ENCODE measurements at places on chromosomes 2 and 18.

- DNase-seq = no peak
Measured at GRCh38 chr2:29983308-29983707, 61.9 kb upstream of the ALK start.

DNA sequence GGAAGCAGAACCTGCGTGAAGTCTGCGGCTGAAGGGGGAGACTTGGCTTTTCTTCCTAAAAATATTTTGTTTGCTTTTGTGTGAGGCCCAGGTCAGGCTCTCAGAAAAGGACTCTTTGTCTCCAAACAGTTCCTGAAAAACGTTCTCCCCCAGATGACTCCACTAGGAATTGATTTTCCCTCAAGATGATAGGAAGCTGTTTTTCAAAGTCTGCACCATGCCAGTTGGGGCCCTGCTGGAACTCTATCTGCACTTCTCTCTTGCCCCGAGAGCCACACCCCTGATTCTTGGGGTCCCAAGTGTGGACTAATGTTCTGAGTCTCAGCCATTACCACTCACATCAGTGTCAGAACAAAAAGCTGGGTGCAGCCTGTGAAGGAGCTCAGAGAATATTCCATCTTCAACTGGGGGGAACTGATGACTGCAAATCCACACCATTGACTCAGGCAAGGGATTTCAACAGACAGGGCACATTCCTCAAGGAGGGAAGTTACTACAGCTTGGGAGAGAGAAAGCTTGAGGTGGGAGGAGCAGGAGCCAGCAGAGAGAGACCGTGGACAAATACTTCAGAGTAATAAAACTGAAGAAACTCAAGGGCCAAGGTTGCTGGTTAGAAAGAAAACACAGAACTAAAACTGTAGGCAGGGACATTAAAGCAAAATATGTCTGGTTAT is 768.3 kb downstream of the RNF144A start:
- DNase-seq = peak; percentile 59

- no peak for DNase-seq
Measured at GRCh38 chr2:64587561-64587960, 63.4 kb downstream of the AFTPH start.

DNA sequence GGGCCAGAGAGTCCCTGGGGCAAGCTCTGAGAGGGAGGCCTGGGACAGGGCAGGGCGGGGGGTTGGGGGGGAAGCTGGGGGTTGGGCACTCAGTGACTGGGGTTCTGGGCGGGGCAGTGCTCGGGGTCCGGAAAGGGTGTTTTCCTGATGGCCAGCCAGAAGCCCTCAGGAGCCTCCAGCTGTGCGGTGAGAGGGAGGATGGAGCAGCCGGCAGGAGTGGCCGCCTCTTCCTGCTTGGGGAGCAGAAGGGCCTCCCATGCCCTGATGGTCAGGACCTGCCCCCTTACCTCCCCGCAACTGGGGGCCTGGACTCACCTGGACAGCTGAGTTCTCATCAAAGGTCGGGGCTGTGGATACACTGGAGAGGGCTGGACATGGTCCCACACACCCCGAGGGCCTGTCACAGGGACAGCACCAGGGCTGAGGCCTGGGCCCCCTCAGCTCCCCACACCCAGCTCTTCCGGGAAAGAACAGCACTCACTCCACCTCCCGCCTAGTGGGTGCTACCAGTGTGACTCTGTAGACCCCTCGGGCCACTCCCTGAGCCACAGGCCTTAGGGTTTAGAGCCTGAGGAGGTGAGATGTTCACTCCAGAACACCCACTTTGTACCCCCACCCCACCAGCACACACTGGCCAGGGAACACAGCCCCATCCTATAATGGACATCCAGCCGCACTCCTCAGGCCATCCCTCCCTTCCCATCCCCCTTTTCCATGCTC is 6.7 kb downstream of the SFTPB start:
- DNase-seq = peak; percentile 51

DNA sequence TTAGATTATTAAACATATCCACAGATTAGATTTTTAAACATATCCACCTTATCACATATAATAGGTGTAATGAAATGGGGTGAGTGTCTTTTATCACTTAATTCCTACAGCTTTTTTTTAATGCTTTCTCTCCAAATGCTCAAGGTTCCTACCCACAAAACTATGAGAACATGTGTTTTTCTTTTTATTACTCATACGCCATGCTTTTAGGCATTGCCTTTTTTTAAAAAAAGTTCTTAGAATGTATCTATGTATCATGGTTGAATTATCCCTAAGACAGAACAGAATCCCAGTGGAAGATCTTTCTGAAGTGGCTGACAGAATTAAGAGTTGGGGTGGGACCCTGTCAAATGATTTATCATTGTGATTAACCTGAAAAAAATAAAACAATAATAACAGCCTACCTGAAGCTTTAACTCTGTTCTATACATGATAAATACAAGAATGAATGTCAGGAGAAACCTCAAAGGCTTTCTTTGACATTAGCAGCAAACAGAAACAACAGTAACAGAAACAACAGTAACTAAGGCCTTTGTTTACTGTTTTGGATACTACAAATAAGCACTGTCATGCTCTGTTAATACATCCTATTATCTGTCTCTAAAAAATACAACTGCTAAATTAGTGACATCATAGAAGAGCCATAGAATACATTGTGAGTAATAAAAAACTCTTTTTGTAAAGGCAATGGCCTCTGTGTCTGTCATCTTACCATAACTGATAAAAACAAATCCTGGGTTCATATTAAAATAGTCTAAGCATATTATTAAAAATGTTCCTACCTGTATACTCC is 4.1 kb upstream of the ZNF397 start:
- no peak for DNase-seq

GRCh38 chr2:163703386-163703785 is 32.4 kb downstream of the FIGN start:
- DNase-seq = no peak

DNA sequence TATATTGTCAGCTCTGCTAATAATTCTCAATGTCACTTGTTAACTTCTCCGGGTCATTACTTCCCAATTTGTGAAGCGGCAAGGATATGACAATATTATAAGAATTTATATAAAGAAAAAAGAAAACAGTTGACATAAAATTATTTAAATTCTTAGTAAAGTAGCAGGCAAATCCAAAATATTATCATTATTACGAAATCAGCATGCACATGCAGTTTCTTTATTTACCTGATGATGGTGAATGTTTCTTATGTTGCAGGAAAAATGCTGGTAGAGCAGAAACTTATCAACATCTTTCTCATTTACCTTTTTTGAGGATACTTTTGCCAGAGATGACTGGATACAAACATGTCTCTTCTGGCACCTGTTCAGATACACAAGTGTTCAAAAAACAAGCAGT is 38.1 kb downstream of the SRBD1 start:
- DNase-seq = no peak

DNA sequence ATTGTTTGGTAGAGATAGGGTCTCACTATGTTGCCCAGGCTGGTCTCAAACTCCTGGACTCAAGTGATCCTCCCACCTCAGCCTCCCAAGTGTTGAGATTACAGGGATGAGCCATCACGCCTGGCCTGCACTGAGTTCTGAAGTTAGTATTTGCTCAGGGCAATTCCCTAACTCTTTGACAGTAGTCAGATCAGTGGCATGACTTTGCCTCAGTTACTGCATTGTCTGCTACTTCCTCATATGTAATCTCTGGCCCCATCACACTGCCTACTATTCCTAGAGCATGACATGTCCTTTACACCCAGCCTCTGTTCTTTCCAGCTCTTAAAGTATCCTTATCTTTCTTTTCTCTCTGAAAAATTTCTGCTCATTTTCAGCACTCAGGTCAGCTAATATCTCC is 193.5 kb downstream of the LDLRAD4 start:
- peak; percentile 13 for DNase-seq

- DNase-seq = no peak
Measured at GRCh38 chr2:122368576-122369243, 613.3 kb downstream of the TSN start.

GRCh38 chr2:39516347-39517101 is 79.4 kb upstream of the MAP4K3 start:
- no peak for DNase-seq

DNA sequence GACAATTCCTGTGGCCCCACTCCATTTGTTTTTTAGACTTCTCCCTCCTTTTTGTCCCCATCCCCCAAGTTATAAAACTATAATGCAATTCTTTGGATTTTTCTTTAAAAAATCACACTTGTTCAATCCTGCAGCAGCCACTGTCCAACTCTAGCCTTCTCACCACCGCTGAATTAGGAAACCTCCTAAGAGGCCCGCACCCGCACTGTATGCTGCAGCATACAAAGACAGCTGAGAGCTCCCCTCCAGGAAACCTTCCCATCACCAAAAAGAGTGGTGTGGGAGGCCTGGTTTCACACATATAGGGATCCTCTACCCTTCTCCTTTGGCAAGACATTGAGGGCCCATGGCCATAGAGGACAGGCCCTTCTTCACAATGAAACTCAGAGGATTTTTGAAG is 2.9 kb downstream of the PCGF1 start:
- peak; percentile 87 for DNase-seq

DNA sequence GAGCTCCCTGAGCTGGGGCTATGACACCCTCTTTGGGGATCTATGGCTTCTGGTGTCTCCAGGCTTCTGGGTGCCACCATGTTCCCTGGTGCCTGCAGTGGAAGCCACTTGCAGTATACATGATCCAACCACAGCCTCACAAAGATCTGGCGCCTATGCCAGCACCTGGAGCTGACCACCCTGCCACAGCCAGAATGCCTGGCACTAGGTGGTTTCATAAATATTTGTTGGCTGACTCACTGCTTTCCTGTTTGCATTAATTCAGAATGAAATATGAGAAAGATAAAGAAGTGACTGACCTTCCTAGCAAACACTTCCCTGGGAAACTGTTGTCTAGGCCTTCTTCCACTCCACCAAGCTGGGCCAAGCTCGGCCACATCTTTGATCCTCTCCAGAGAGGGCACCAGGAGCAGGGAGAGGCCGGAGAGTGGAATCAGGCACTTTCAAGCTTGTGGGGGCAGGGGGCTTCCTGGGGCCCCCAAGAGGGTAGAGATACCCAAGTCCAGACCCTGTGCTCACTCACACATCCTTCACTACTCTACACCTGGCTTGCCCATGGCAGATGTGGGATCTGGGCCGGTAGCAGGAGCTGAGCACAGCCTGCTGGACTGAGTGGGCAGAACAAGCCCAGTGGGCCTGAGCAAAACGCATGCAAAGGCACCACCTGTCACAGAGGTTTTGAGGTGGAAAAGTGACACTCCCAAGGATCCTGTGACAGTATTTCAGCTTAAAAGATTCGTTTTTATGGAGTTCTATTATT is 565.7 kb downstream of the SLC4A3 start:
- DNase-seq = no peak

DNA sequence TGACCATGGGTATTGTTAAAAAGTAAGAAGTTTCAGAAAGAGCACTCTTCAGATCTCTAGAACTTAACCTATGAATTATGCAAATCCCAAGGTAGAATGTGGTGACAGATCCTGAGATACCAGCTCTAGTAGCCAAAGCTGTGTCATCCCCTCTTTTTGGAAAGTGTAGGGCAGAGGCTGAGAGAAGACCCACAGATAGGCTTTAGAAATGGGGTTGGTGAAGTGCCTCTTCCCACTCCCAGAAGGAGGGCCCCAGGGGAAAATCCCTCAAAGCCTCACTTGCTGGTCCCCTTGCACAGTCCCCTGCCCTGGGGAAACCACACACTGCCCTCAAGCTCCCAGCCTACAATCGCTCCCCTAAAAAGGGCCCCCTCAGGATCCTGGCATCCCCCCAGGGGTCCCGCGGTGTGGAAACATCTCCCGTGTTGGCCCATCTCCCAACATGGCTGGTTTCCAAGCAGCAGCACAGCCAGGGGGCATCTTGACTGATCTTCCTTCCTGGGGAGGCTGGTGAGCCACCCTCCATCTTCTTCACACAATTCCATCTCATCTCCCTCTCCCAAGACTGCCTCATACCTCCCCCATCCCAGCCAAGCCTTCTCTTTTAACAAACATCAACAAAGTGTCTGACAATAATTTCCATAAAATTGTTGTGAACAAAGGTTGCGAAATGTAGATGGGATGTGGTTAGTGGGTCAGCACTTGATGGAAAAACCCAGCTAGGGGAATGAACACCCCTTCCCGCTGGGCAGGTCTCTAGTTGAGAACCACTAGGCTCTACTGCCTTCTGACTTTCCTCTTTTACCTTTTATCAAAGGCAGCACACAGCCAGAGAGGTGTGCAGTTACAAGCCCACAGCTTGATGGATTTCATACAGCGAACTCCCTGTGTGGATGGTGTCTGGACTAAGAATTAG is 25.1 kb downstream of the MAL start:
- DNase-seq = no peak

DNA sequence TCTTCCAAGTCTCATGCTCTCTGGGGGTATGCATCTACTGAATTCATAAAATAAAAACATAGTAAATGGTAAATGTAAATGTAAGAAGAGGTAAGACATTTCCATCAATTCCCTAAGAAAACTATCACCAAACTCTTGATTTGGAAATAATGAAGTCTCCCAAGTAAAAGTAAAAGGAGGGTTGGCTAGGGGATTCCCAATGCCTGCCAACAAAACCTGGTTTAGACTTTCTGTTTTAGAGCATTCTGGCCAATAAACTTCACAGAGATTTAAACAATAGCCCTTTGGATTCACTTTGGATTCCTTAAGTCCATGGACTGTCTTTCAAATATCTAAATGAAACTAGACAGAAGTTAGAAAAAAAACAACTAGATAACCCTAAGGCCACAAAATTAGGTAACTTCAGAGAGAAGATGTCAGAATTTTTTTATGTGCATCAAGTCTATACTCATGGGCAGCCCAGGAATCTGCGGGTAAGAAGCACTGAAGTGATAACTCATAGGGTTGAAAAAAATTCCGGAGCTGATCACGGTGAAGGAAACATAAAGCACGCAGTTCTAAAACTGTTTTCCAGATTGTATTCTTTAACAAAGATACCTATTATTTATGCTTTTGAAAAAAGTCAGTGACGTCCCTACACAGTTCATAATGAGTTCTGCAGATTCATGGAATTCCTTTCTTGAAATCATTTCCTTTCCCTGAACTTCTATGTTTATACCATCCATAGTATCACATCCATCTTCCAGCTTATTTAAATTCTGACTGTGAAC is 263.6 kb downstream of the AFF3 start:
- DNase-seq = no peak

DNA sequence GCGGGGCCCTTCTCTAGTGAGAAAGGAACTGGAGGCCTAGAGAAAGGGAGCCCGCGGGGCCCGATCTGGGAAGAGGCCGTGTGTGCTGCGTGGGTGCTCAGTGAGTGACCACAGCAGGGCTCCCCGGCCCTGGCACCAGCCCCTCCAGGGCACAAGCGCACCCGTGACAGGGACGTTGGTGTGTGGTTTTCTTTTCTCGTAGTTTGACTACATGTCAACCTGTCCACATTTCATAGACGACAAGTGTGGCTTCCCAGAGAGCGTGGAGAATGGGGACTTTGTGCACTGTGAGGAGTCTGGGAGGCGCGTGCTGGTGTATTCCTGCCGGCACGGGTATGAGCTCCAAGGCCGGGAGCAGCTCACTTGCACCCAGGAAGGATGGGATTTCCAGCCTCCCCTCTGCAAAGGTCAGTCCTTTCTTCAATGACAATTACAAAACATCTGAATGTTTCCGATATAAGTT is 83.1 kb downstream of the TPO start:
- peak; percentile 61 for DNase-seq
